ENCODE measurements at places on chromosomes 2 and 18.

DNA sequence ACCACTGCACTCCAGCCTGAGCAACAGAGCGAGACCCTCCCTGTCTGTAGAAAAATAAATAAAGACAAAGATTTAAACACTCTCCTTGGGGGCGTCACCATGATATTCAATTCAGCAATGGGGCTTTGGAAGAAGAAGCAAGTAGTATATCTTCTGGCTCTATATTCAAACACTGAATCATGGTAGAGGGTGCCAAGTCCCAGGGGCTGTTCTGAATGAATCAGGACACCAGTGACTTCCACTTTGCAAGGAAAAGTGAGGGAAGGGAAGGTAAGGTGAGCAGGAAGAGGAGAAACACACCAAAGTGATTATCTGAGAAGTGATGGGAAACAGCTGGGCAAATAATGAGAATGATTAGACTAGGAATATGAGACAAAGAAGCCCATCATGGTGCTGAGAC is 80.5 kb downstream of the AAK1 start:
- no peak for DNase-seq

DNA sequence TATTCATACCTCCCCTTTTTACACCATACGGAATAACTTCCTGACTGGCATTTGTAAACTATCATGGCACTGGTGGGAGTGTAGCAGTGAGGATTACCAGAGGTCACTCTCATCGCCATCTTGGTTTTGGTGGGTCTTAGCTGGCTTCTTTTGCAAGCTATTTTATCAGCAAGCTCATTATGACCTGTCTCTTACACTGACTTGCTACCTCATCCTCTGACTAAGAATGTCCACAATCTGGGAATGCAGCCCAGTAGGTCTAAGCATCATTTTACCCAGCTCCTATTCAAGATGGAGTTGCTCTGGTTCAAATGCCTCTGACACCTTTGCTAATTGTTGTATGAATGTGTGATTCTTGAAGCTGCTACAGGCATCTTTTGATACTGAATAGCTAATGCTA is 950.8 kb upstream of the SLC39A10 start:
- no peak for DNase-seq

- no peak for DNase-seq
These were observed 1.8 kb downstream of the SEC11C start for GRCh38 chr18:59141294-59142068.

GRCh38 chr2:155494744-155495143 is 796.2 kb downstream of the KCNJ3 start:
- DNase-seq: no peak

- no peak for DNase-seq
These were observed 107.1 kb downstream of the EPHA4 start for GRCh38 chr2:221464971-221465370.

DNA sequence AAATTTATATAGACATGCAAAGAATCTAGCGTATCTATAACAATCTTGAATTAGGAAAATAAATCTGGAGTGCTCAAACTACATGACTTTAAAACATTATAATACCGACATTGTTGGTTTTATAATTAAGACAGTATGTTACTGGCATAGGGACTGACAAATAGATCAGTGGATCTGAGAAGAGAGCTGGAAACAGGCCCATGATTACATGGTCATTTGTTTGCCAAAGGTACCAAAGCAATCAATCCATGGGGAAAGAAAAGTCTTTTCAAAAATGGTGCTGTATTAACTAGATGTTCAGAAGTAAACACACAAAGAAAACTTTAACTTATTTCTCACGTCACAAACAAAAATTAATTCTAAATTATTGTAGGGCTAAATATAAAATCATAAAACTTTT is 124.2 kb downstream of the BCL2L11 start:
- no peak for DNase-seq
